ENCODE measurements at places on chromosomes 5 and 9.

GRCh38 chr5:60285910-60286309, 392.4 kb upstream of the PDE4D start:
- H3K4me1 ChIP-seq, result peaks cover 8% of the 10 kb centered on the region
- H3K27me3 ChIP-seq, result no peaks in the 10 kb centered on the region
- DNase-seq, result no peak
- no peaks in the 10 kb centered on the region for H3K36me3 ChIP-seq

DNA sequence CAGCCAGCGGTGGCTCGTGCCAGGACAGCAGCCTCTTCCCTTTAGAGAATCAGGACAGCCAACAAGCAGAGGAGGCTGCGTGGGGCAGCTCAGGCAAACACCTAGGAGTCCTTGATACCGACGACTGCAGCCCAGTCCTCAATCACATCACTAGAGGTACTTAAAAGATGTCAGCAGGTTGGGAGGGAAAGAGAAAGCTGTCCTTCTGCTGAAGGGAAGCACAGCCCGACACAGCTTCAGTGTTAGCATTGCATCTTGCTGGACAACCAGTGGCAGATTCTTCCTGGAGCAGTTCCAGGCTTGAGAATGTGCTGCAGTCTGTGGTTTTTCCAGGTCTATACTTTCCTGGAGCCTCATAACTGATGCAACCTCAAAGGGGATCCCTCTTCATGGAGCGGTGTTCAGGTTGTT, 230.5 kb downstream of the SYK start:
- DNase-seq, result no peak
- peaks cover 12% of the 10 kb centered on the region for H3K27me3 ChIP-seq
- H3K27ac ChIP-seq, result no peak overlapping the region
- H3K4me3 ChIP-seq, result no peak overlapping the region
- peaks cover 1% of the 10 kb centered on the region for H3K4me1 ChIP-seq

GRCh38 chr5:132526974-132527564, 16.3 kb downstream of the IL5 start:
- H3K4me3 ChIP-seq, result no peak overlapping the region
- H3K4me1 ChIP-seq, result peaks cover 6% of the 10 kb centered on the region
- no peaks in the 10 kb centered on the region for H3K36me3 ChIP-seq
- peaks cover 9% of the 10 kb centered on the region for H3K27me3 ChIP-seq
- no peak overlapping the region for H3K27ac ChIP-seq
- DNase-seq, result no peak

- H3K27ac ChIP-seq, result no peak overlapping the region
- H3K27me3 ChIP-seq, result no peaks in the 10 kb centered on the region
- no peak overlapping the region for H3K4me3 ChIP-seq
Measured at GRCh38 chr5:68587171-68587570, 371.6 kb downstream of the PIK3R1 start.

- H3K36me3 ChIP-seq, result peaks cover 3% of the 10 kb centered on the region
- H3K27ac ChIP-seq, result no peak overlapping the region
- DNase-seq, result no peak
- H3K4me3 ChIP-seq, result no peak overlapping the region
- H3K4me1 ChIP-seq, result no peaks in the 10 kb centered on the region
Measured at GRCh38 chr9:123608104-123608503, 252.1 kb downstream of the CRB2 start.

GRCh38 chr9:132356324-132356924, 1.6 kb upstream of the SETX start:
- no peaks in the 10 kb centered on the region for H3K27me3 ChIP-seq
- H3K36me3 ChIP-seq, result peaks cover 14% of the 10 kb centered on the region
- peak overlapping the region; percentile 22 for H3K27ac ChIP-seq
- DNase-seq, result no peak
- H3K4me1 ChIP-seq, result peaks cover 19% of the 10 kb centered on the region
- peak overlapping the region; percentile 24 for H3K4me3 ChIP-seq

DNA sequence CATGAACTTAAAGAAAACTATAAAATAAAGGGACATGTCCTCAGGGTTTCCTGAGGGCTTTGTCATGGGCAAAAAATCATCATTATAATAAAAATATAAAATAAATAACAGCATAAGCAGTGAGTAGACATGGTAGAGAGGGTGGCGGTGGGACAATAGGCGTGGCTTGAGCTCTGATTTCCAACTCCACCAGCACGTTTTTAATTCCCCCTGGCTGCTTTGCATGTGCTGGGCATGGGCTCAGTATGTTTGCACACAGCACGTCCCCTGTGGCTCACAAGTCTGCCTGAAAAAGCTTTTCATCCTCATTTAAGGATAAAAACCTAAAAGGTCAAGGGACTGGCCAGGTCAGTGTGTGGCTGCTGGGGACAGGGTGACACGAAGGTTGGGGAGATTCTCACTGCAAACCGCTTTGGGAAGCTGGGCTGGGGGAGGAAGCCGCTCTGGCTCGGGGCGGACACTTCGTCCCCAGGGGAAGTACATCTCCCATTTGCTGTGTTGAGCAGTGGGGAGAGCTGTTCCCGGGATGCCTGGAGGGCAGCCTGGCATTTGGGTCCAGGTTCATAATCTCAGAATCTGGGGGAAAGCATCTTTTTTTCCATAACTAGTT, 32.6 kb downstream of the NKX2-5 start:
- no peak for DNase-seq
- H3K27me3 ChIP-seq, result peaks cover 51% of the 10 kb centered on the region
- H3K27ac ChIP-seq, result no peak overlapping the region
- peaks cover 2% of the 10 kb centered on the region for H3K36me3 ChIP-seq

GRCh38 chr5:3091040-3091774, 339.7 kb upstream of the IRX2 start:
- H3K4me3 ChIP-seq, result no peak overlapping the region
- peaks cover 6% of the 10 kb centered on the region for H3K4me1 ChIP-seq
- DNase-seq, result no peak
- H3K27ac ChIP-seq, result no peak overlapping the region
- peaks cover 42% of the 10 kb centered on the region for H3K27me3 ChIP-seq

DNA sequence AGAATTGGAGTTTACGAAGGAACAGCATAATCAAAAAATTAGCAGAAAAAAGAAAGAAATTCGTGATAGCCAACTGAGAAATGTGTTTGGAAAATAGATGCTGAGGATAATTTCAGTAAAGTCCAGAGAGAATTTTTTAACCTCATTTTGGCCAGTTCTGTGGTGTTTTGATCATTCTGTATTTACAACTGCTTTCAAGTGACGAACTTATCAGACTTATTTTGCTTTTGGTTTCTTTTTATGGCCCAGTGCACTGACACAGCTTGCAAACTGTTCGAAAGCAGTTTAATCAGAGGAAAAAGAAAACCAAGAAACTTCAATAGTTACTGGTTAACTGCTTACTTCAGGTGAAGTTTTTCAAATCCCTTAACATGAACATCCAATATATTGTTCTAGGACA, 1.9 kb downstream of the SDHA start:
- no peaks in the 10 kb centered on the region for H3K27me3 ChIP-seq
- peaks cover 9% of the 10 kb centered on the region for H3K36me3 ChIP-seq
- no peak overlapping the region for H3K27ac ChIP-seq
- H3K4me1 ChIP-seq, result peaks cover 17% of the 10 kb centered on the region

- no peaks in the 10 kb centered on the region for H3K27me3 ChIP-seq
- no peak overlapping the region for H3K4me3 ChIP-seq
- H3K36me3 ChIP-seq, result no peaks in the 10 kb centered on the region
- DNase-seq, result no peak
Measured at GRCh38 chr5:22706901-22707300, 146.2 kb downstream of the CDH12 start.

GRCh38 chr5:95822043-95822541, 434 bp downstream of the GLRX start:
- peaks cover under 1% of the 10 kb centered on the region for H3K27me3 ChIP-seq
- peak overlapping the region; percentile 92 for H3K27ac ChIP-seq
- DNase-seq, result no peak
- H3K4me3 ChIP-seq, result peak overlapping the region; percentile 88
- no peaks in the 10 kb centered on the region for H3K36me3 ChIP-seq
- H3K4me1 ChIP-seq, result peaks cover 32% of the 10 kb centered on the region

DNA sequence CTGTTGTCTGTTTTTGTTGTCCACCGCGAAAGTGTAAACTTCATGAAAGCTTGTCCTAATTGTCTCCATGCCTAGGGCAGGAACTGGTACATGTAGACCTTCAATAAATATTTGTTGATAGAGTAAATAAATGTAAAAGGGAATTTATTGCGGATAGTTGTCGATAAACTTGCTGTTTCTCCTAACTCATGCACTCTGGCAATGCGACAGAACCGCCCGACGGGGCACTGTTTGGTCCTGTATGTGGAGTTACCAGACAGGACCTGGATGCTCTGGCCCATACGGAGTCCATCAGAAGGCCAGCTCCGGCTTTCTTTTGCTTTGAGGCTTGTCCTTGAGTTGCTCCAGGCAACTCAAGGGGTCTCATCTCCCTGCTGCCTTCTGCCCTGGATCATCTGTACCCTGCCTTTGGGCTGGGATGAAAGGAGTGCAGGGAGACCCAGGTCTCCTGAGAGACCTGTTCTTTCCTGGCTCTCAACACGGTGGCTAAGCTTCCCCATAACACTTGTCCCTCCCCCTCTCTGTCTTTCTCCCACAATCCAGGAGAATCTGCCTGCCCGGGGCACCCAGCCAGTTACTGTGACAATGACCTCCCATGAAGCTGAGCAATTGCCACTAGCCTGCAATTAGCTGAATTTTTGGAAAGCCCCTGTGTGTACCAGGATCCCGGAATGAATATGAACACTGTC, 149.5 kb upstream of the PTCH1 start:
- H3K36me3 ChIP-seq, result no peaks in the 10 kb centered on the region
- peaks cover 14% of the 10 kb centered on the region for H3K4me1 ChIP-seq
- H3K27me3 ChIP-seq, result peaks cover 29% of the 10 kb centered on the region

GRCh38 chr5:155087036-155087435, 73.5 kb downstream of the KIF4B start:
- no peaks in the 10 kb centered on the region for H3K36me3 ChIP-seq
- no peaks in the 10 kb centered on the region for H3K27me3 ChIP-seq
- no peak overlapping the region for H3K4me3 ChIP-seq

DNA sequence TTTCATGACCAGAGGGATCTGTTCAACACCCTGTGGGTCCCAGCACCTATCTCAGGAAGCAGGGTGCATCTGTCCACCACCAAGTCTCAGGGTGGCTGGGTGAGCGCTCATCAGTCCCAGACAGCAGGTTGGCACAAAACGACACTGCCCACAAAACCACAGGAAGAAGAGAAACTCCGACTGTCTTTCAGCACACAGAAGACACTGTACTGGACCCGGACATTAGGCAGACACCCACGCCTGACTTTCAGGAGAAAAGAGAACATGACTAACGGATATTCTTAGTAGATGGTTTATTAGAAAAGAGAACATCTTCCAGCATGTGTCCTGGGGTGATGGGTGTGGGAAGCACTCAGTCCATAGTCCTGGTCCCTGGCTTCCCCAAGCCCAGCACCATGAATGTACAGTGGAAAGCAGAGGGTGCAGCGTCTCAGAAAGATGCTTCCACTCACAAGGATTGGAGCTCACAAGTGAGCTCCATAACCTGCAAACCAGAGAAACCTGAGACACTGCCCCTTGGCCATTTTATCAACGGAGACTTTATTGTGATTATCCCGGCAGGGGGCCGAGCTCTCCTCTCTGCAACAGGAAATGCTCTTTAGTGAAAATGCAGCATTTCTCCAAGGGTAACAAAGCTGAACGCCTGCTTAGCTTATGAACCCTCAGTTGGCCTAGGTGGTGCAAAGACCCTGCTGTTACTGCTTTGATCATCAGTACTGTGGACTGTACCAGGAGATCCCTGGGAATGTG, 35.8 kb upstream of the LCP2 start:
- H3K36me3 ChIP-seq, result no peaks in the 10 kb centered on the region
- H3K27ac ChIP-seq, result no peak overlapping the region
- no peak for DNase-seq
- H3K4me3 ChIP-seq, result no peak overlapping the region
- H3K4me1 ChIP-seq, result no peaks in the 10 kb centered on the region
- peaks cover 25% of the 10 kb centered on the region for H3K27me3 ChIP-seq

DNA sequence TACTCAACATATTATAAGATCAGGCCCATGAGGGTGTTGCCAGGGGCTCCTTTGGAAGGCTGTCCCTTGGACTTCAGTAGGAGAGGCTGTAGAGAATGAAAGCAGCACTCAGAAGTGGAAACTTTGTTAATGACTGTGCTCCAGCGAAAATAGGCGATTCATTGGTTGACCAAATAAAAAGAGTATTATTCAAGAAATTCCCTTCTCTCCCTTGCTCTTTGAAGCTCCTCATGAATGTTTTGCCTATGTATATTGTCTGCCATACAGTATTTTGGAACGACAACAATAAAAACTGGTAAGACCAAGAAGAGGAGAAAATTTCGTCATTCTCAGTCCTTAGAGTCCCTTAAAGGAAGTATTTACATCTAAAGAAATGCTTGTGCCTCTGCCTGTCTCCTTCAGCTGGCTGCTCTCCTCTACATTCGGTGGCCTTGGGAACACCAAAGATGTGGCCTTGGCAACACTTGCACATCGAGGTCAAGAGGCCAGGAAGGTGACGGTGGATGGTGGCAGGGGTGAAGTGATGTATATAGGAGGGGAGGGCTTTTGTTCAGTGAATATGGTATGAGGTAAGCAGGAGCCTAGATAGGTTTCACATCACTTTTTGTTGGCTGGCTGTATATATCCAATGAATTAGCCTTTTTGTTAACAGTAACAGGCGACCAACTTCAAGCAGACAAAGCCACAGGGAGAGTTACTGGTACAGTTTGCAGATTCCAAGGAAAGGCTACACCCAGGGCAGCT, 95.0 kb upstream of the ACTBL2 start:
- no peaks in the 10 kb centered on the region for H3K4me1 ChIP-seq
- H3K4me3 ChIP-seq, result no peak overlapping the region
- DNase-seq, result no peak
- no peaks in the 10 kb centered on the region for H3K36me3 ChIP-seq
- H3K27me3 ChIP-seq, result peaks cover 3% of the 10 kb centered on the region

DNA sequence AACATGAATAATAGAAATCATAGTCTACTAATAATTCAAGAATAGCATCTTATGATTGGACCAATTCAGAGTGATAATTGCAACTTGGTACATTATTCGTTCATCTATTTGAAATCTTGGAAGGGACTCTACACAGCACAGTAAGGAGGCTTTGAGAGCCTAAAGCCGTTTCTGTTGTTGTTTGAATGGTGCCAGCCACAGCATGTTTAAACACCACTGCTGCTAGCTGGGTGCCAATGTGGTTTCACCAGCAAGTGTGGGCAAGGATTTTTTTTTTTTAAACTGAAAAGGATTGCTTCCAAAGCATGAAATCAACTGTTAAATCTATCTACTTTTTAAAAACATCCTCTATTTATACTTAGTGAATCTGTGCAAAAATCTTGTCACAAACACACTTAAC, 253.9 kb upstream of the MAP3K1 start:
- H3K27me3 ChIP-seq, result peaks cover 16% of the 10 kb centered on the region
- H3K27ac ChIP-seq, result no peak overlapping the region
- no peaks in the 10 kb centered on the region for H3K36me3 ChIP-seq
- peaks cover 4% of the 10 kb centered on the region for H3K4me1 ChIP-seq

GRCh38 chr9:14094491-14094890, 219.4 kb downstream of the NFIB start:
- H3K27ac ChIP-seq, result no peak overlapping the region
- no peak for DNase-seq
- H3K4me1 ChIP-seq, result peaks cover 25% of the 10 kb centered on the region
- H3K36me3 ChIP-seq, result no peaks in the 10 kb centered on the region
- H3K4me3 ChIP-seq, result no peak overlapping the region

Data from progenitor cell of endocrine pancreas (in vitro differentiated cells).